ENCODE measurements at places on chromosomes 6 and 20.

- DNase-seq, result no peak
These were observed 19.4 kb upstream of the SDHAF4 start for GRCh38 chr6:70547313-70547712.

DNA sequence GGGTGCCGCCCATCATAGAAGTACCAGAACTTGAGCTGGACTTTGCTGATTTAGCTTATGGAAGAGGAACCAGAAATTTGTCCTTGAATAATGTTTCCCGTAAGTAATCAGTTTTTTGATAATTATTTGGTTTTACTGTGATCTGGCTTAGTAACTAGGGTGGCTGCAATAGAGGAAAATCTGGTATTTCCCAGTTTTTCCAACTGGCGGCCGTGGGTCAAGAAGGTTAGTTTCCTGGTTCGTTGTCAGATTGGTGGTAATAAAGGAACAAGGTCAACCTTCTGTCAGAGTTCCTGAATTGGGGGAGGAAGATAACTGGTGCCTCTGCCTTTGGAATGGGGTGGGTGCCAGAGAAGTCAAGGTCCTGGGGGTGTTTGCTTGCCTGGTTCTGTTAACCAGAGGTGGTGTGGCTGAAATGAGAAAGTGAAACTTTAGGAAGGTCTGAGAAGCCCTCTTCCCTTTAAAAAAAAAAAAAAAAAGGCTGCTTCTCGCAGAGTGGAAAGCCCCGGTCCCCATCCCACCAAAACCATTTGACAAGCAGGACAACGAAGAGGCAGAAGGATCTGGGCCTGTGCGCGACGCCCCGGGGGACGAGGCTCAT is at the start of gene CALHM6:
Gene CALHM6 (plus strand): TSS at position 45 of the 601 bp plus-strand sequence. CDS start 555 bp downstream, at position 600.
- no peak for DNase-seq

- DNase-seq, result no peak
These were observed 278.7 kb upstream of the RNF217 start for GRCh38 chr6:124683507-124683906.

DNA sequence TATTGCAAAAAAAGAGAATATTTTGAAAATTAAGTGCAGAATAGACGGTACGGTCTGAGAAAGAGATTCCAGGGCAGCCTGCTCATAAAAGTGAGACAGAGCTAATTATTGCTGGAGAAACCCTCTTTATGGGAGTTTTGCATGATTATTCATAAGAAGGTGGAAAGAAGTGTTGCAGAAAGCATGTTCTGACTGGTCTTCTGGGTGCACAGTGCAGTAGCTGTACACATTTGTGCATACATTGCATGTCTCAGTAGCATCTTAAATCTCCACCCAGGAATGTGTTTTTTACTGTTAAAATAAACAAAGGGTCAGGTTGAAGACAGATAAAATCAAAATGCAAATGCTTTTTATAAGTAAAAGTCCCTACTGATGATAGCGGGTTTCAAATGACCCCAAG is 1813.6 kb upstream of the DEFB115 start:
- DNase-seq, result no peak

- DNase-seq, result no peak
These were observed 287.9 kb downstream of the CDC5L start for GRCh38 chr6:44675449-44675848.

GRCh38 chr6:101608703-101609102 is 215.2 kb downstream of the GRIK2 start:
- DNase-seq, result no peak

Measured in CD4-positive, alpha-beta T cell treated with Interleukin-4 for 1 hour (primary cell).